ENCODE measurements at places on chromosomes 11 and 22.

GRCh38 chr11:57885298-57886050, 123.9 kb downstream of the CTNND1 start:
- DNase-seq = no peak

- DNase-seq = no peak
Measured at GRCh38 chr11:27159335-27159679, 118.7 kb downstream of the BBOX1 start.

DNA sequence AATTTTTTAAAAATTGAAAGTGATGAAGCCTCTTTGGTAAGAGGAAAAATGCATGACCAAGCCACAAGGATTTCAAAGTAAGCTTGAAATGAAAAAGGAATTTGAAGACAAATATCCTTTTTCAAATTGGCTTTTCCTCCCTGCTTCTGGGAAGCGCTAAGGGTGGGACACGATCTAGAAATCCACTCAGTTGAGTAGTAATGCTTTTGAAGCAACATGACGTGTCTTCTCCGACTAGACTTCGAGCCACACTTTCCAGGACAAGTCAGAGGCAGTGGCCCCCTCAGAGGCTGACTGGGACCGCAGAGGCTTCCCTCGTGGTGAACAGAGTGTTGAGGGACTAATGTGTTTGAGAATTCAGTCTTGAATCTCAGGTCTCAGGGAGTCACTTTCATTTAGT, 39.8 kb downstream of the KREMEN1 start:
- no peak for DNase-seq

DNA sequence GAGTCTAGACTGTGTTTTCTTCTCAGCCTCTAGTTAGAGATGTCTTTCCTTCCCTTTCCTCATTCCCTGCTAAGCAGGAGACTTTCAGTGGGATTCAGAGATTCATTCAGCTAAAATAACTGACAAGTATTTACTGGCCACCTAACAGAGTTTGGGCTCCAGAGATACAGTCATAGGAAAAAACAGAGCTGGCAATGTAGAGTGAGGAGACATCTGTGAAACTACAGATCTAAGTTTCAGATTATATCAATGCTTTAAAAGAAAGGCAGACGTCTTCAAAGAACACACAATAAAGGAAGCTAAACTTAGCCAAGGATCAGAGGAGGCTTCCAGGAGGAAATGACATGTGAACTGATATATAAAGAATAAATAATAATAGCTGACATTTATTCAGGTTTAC, 355.6 kb upstream of the DDI1 start:
- DNase-seq = no peak

DNA sequence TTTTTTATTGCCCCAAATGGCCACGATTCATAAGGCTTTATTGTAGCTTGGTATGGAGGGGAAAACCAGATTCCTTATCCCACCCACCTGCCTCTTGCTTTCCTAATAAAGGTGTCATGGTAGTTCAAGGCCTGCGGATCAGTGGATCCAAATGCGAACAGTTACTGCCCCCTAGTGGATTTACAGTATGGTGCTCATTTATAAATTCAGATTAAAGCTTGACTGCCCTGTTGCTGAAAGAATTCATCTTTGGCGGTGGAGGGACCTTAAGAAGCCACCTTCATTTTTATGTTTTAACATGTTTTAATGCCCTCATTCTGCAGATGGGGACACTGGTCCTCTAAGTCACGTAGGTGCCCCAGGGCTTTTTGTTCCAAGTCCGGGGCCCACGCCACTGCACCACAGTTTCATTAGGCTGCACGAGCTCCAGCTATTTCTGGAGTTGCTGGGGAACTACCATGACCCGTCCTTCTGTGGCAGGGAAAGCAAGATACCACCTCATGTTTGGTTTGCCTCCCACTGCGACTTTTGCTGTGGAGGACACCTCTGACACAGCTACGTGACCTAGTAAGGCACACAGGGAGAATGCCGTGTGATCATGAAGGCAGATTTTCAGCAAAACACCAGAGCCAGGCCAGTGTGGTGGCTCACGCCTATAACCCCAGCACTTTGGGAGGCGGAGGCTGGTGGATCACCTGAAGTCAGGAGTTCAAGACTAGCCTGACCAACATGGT, 15.6 kb upstream of the INCENP start:
- no peak for DNase-seq

DNA sequence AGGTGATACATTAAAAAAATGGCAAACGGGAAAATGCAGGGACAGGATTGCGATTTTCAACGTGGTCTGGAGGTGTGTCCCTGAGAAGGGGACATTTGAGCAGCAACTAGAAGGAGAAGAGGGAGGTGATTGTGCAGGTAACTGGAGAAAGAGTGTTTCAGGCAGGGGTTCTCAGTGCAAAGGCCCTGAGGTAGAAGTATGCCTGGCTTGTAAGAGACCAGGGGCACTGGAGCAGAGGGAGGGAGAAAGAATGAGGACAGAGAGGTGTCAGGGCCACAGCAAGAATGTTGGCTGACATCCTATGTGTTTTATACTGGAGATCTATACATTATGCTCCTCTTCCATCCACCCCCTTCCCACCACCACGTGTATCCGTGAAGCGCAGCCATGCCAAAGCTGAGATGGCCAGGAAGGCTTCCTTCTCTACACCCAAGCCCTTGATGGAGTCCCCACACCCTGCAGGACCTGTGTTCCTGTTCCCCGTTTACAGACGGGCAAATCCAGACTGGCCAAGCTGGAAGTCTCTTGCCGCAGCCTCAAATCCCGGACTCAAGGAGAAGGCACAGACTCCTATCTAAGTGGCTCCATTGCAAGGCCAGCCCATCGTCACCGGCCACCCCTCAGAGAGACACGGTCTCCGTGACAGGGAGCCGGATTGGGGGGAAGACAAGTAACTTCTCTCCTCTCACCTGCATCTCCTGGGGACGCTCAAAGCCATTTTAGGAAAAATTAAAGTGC, 416.1 kb downstream of the MN1 start:
- no peak for DNase-seq

- no peak for DNase-seq
Measured at GRCh38 chr11:1439341-1439740, 47.2 kb downstream of the MOB2 start.

All from stimulated activated CD8-positive, alpha-beta memory T cell treated with anti-CD3 and anti-CD28 coated beads, Interleukin-4, amount 100 ng/mL, for 24 hours (primary cell).